ENCODE measurements at places on chromosomes 12 and 14. TPM values are rescaled to one million over a fixed set of nuclear protein-coding genes. Genes with fewer than 3 reads are reported as not detected.

The SYNE3 gene
- 7.1 TPM for total RNA-seq

The AP1G2 gene
- total RNA-seq, result 6.7 TPM

The GAS2L3 gene
- 6.3 TPM for total RNA-seq

The TOMM20L gene
- not detected for total RNA-seq

The MYF5 gene
- not detected for total RNA-seq

The APOLD1 gene
- total RNA-seq, result 3.3 TPM

The SLCO1B1 gene
- not detected for total RNA-seq

The BIN2 gene
- total RNA-seq, result not detected

The PTPN21 gene
- total RNA-seq, result 5.1 TPM

The PIANP gene
- total RNA-seq, result not detected

The FSCB gene
- not detected for total RNA-seq

The STRN3 gene
- total RNA-seq, result 71.7 TPM

The CCDC175 gene
- not detected for total RNA-seq

The KRT79 gene
- not detected for total RNA-seq
